ENCODE measurements at places on chromosomes 2 and 18.

DNA sequence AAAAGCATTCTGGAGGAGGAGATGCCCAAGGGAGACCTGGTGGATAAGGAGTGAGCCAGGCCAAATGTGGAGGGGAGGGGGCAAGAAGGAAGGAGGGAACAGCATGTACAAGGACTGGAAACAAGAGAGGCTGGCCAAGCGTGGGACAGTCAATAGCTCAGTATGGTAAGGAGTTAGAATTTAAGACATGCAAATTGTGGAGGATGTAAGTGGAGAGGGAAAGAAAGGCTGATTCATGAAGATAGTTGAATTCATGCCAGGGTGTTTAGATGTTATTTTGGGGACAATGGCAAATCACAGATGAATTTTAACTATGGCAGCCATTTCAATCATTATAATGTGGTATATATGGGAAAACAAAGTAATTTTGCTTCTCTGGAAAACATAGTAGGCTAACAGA, 462.3 kb downstream of the MEIS1 start:
- no peak for DNase-seq

- peak; percentile 47 for DNase-seq
Observed at GRCh38 chr2:205754924-205755321, 72.6 kb downstream of the NRP2 start.

DNA sequence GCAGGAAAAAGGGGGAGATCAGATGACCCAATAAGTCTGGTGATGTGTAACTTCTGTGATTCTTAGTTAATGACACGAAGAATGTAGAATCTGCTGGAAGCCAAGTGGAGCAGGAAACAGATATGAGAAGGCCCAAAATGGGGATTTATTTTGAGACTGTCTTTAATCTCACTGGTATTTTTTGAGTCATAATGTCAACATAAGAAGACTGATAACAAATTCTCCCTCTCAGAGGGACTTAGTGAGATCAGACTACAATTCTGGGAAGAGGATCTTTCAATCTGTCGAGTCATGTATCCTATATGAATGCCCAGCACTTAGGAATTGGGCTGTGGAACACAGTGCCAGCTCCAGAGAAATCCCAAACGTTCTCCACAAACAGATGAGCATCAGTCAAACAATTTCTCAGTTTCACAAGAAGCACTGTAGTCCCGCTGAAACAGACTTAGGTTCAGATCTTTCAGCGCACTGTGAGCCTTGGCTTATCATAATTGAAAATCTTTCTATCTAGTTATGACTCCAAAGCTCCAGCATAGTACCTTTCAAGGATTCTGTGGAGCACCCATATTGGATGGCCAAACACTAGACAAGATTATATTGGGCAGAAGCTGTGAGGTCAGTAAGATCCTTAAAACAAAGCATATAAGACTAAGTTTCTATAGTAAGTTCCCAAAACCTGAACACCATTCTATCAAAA, 738.2 kb downstream of the LRP1B start:
- no peak for DNase-seq

- no peak for DNase-seq
Observed at GRCh38 chr2:32812316-32812715, 134.4 kb upstream of the LTBP1 start.

DNA sequence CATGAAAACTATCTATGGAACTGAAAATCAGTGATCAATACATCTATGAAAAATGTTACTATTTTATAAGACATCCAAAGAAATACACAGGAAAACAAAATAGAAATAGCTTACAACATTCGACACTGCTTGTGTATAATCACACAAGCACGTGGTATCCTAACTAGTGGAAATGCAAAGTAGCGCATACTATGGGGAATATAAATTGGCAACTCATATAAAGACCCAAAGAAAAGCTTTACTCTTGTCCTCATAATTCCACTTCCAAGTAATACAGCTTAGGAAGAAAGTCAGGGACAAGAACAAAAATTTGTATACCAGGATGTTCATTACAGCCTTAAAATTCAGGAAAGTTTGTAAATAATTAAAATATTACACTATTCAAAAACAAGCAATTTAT, 384.6 kb downstream of the NRXN1 start:
- DNase-seq, result no peak

- no peak for DNase-seq
Observed at GRCh38 chr2:161223139-161223732, 63.0 kb downstream of the TANK start.

GRCh38 chr18:76493213-76494161, 1.6 kb downstream of the ZNF516 start:
- DNase-seq, result peak; percentile 65

DNA sequence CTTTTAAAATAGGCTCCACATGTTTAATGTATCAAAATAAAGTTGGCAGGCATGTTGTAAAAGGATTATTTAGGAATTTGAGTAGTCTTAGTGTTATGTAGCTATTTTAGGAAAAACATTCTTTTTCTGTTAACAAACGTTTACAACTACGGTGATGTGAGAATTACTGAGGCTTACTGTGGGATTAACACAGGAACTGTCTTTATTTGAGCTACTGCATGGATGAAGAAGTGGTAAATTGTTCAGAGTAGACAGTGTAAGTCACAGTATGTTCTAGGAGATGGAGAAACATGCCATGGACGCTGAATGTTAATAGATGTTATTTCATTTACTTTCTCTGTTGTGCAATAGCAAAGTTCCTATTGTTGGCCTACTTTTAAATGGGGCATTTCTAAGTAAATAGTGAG, 1.6 kb downstream of the PPM1B start:
- no peak for DNase-seq

DNA sequence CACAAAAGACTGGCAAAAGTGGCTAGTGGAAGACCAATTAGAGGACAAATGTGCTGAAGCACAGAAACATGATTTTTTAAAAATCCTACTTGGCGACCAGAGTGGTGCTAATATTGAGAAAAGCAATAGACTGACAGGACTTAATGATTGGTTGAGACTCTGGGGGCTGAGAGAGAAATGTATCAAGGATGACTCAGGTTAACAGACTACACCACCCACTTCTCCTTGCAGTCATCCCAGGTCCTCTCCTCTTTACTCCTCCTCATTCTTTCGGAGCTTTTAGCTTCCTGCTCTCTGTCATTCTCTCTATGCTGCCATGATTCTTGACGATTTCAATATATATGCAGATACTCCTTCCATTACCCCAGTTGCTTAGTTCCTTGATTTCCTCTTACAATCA, 54.6 kb upstream of the CYTIP start:
- no peak for DNase-seq

DNA sequence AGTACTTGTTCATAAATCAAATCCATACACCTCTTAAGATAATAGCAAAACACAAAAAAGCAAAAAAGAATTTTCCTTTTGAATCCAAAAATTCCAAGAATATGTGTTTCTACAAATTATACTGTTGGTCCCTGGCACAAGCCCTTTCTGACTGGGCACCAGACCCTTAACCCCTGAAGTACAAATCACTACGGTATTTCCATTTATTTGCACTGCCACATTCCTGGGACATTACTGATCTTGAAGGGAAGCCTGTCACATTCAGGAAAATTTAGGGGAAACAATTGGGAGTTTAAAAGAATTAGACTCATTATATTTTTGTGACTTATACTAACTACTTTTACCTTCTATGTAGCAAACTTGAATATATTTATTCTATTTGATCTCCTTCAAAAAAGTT, 98.8 kb downstream of the ZNF521 start:
- no peak for DNase-seq

- DNase-seq, result no peak
Observed at GRCh38 chr18:63267975-63268721, 51.4 kb downstream of the BCL2 start.

GRCh38 chr2:25257931-25258846, 83.5 kb downstream of the DNMT3A start:
- DNase-seq, result no peak

- peak; percentile 82 for DNase-seq
Observed at GRCh38 chr2:9768388-9768787, 74.9 kb upstream of the TAF1B start.

DNA sequence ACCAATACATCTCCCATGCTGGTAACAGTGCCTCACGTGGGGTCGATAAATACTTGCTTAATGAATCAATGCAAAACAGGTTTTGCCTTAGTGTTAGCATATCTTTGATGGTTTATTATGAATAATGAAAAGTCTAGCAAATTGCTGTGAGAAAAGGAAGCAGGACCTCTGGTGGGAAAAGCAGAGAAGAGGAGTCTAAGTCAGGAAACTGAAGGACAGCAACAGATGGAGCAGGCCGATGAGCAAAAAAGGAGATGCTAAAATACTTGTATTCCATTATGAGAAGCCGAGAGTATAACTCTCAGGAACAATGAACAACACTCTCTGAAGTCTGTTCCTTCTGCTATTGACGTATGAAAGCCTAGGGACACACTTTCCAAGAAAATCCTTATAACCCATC, 555.2 kb upstream of the KLHL29 start:
- no peak for DNase-seq

DNA sequence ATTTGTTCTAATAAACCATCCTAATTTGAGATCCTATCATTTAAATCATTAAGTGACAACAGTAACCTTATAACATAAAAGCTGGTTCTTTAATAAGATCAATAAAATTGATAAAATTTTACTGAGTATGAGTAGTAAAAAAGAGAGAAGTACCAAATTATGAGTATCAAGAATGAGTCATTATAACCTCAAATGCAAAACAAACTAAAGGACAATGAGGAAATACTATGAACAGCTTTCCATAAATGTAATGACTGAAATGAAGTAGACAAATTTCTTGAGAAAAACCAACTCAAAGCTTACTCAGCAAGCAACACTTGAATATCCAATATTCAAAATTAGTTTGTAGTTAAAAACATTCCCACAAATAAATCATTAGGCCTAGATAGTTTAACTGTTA, 433.0 kb downstream of the ZEB2 start:
- DNase-seq, result no peak

- no peak for DNase-seq
Observed at GRCh38 chr2:239412905-239413603, 12.2 kb upstream of the HDAC4 start.

GRCh38 chr2:121036226-121036692, 248.7 kb downstream of the TFCP2L1 start:
- peak; percentile 67 for DNase-seq

DNA sequence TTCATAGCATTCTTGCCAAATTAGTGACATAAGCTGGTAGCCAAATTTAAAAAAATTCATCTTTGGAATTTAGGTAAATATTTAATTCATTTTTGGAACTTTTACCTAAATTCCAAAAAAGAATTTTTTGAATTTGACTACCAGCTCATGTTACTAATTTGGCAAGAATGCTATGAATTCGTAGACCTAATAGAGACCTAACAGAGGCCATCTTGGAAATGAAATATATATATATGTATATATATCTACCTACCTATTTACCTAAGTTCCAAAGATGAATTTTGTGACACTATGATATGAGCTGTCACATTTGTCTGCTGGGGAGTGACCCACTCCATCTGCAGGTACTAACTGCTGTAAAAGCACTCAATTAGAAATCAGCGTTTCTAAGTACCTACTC, 65.6 kb downstream of the MYOM1 start:
- DNase-seq, result no peak

GRCh38 chr2:138502255-138503086, 901 bp downstream of the SPOPL start:
- DNase-seq, result no peak

- no peak for DNase-seq
Observed at GRCh38 chr2:236172255-236173035, 4.3 kb upstream of the GBX2 start.

- DNase-seq, result no peak
Observed at GRCh38 chr2:132951008-132951714, 281.2 kb upstream of the LYPD1 start.

DNA sequence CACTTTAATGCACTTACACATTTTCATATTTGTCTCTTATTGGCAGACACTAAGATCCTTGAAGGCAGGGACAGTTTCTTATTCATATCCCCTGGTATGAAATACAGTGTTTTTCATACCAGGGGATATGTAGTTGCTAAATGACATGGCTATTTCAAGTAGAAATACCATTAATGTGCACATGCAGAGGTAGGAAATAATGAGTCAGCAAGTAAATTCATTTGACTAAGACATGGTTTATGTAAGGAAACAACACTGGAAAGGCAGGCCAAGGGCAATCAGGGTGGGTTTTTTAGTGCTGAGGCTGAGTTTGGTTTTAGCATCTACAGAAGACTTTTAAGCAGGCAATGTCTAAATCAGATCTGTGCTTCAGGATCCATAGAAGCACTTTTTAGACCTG, 155.9 kb downstream of the WDPCP start:
- no peak for DNase-seq

- DNase-seq, result no peak
Observed at GRCh38 chr2:137826373-137827372, 137.6 kb upstream of the HNMT start.

DNA sequence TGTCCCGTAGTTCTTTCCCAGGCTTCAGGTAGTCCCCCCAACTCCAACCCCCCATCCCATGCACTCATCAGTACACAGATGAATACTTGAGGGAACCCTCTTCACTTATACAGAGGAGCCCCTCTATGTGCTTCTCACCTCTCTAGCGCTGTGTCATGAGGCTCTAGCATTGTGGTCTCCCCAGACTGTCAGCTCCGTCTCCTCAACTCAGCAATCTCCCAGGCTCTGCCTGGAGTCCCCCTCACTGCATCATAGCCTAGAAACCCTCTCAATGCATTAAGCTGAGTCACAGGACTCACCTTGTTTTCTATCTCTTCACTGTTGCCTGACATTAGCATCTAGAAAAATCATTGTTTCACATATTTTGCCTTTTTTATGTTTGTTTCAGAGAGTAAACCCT, 20.2 kb upstream of the PRKCE start:
- DNase-seq, result no peak

DNA sequence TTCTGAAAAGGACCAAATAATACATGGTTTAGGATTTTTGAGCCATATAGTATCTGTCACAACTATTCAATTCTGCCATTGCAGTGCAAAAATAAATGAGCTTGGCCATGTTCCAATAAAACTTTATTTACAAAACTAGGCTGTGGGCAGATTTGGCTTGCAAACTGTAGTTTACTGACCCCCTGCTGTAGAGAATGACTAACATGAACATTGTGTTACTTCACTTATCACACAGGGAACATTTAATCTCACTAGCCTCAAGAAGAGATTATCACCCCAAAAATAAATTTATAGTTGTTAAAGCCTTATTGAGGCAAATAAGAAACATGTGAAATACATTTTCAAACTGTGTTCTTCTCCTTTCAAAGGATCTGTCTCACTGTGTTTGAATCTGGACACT, 766.2 kb downstream of the MBD2 start:
- no peak for DNase-seq

- no peak for DNase-seq
Observed at GRCh38 chr2:83063511-83063910, 1395.6 kb downstream of the SUCLG1 start.

DNA sequence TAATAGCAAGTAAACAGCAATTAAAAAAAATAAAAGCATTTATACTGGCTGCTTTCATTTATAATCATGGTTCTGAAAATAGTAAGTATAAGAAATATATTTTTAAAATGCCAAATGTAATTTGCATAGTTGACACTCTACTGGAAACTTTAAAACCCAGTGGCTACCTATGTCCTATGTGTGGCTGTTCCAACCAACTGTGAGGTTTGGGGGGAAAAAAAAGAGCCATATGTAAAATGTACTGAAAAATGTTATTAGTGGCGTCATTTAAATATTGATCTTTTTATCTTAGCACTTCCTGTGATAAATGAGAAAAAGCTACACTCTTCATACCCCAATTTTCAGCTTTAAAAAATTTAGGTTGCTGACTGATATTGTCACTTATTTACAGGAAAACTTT, 270.7 kb downstream of the TCF4 start:
- DNase-seq, result no peak

Measured in HuH-7 (cell line).